ENCODE measurements at places on chromosomes 13 and 19.

- no peak for DNase-seq
Observed at GRCh38 chr19:55360902-55361301, 2.2 kb downstream of the GARIN5B start.

- DNase-seq, result no peak
Observed at GRCh38 chr13:45951166-45951565, 99.6 kb upstream of the SIAH3 start.

DNA sequence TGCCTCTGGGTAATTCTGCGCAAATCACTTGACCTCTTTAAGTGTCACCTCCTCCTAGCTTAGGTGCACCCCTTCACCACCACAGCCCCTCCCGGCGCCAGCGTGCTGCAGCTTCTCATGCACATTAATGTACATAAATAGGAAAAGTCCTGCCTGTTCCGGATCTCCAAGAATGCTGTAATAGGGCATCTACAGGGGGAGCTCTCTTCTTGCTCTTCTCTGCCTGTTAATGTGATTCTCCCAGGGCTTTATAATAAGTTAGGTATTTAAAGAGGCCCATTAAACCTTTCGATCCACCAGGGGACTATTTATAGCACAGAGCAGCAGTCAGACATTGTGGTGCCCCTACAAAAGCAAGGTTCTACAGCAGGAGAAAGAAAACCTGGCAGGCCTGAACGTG is 35.3 kb downstream of the SOX1 start:
- DNase-seq, result no peak

DNA sequence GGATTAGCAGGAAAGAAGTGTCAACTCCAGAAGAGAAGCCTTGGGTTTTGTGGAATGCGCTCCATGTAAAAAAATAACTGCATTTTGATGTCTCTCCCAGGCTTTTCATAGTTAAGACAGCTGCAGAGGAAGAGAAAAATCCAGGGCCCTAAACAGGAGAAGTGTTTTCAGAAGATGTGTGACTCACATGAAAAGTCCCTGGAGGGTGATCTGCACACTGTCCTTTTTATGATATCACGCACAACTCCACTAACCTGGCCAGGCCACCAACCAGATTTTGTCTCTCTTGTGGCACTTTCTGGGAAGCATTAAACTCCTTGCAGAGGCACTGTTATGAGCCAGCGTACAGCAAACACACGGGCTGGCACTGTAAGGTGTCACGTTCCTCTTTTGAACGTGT is 267.3 kb downstream of the FGF9 start:
- DNase-seq, result no peak

- DNase-seq, result no peak
Observed at GRCh38 chr19:35265900-35266519, 2.8 kb upstream of the USF2 start.

DNA sequence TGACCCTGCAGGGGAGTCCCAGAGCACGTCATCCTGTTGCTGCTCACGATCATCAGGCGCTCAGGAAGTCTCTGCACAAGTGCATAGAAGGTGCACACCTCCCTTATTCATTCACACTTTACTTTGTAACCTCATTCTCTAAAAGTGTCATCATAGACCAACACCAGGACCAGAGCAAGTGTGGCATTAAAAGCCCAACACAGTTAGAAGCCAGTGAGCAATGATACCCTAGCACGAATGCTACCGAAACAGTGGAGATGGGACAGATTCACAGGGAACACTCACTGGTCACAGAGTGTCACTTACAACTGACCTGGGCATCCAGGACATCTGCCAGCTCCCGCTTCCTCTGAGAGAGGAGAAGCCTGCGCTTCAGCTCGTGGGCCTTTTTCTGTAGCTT is 17.0 kb downstream of the HAUS8 start:
- DNase-seq, result no peak

- no peak for DNase-seq
Observed at GRCh38 chr19:13195678-13196077, 45.5 kb downstream of the IER2 start.

GRCh38 chr13:40095695-40096356 is 440.4 kb downstream of the COG6 start:
- no peak for DNase-seq

DNA sequence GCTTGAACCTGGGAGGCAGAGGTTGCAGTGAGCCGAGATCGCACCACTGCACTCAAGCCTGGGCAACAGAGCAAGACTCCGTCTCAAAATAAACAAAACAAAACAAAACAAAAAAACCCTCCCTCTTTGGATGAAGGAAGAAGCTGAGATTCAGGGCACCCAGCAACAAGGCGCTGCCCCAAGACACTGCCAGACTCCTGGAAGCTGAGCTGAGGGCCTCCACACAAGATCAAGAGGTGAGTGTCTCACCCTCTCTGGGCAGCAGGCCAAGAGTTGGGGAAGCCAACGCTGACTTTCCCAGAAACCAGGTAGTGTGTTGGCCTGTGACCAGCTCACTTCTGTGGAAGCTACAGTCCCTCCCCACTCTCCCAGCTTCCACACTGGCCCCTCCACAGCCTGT is 3.7 kb upstream of the TYROBP start:
- no peak for DNase-seq

DNA sequence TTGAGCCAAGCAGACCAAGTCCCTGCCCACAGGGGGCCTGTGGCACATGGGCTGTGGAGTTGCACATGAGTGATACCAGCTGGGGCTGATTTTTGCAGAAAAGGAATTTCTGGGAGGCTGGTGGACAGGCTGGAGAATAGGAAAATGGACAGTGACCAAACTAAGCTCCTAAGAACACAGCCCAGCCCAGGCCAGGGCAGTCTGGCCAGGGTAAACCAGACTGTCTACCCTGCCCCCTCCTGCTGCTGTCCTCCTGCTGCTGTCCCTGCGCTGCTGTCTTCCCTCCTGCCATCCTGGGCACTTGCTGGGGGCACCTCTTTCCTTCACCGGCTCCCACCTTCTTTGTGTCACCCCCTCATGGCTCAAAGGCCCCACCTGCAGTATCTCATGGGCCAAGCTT is 219.2 kb downstream of the ZIC5 start:
- DNase-seq, result no peak

DNA sequence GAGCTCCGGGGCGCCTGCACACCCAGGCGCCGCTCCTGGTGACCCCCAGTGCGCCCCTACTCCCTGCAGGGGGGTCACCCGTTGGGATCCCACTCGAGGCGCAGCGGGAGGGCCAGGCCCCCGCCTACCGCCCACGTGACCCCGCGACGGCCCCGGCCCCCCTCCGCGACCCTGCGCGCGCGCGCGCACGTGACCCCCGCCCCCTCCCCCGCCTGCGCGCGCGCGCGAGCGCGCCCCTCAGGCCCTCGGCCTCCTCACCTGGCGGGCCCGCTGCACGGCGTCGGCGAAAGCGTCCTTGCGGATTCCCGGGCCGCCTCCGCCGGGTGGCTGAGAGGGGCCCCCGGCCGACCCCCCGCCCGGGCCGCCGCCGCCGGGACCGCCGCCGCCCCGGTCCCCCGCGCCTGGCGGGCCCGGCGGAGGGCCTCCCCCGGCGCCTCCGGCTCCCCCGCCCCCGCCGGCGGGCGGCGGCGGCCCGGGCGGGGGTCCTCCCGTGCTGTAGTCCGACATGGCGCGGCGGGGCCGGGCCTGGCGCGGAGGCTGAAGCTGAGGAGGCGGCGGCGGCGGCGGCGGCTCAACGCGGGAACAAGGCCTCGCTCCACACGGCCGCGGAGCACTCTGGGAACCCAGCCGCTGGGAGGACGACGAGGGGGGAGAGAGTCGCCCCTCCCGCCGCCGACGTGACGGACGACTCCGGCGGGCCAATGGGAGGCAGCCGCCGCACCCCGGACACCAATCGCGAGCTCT is at the start of gene KHSRP:
Gene KHSRP, minus strand, starts transcription at position 617 of the 744 bp plus-strand sequence. Its CDS starts 110 bp downstream, at position 507.
- DNase-seq, result no peak

DNA sequence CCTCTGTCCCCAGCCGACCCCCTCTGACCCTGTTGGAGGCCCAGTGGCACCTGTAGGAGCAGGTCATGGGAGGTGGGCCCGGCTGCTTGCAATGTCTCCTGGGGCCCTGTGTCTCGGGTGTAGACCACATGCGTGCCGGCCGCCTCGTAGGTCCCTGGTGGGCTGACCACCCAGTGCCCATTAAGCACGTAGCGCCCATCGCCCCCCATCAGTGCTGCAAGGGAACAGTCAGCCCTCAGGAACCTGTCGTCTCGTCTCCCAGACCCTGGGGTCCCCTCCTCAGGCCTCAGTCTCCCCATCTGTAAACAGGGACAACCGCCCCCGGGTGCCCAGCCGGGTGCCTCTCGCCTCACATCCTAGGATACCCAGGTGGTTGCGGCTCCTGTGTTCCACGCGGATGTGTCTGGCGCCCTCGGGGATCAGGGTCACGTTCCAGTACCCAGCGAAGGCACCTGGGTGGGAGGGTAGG is 5.6 kb downstream of the ADAMTSL5 start:
- DNase-seq, result no peak

GRCh38 chr13:47459512-47459911 is 541.6 kb downstream of the SUCLA2 start:
- DNase-seq, result no peak

- DNase-seq, result no peak
Observed at GRCh38 chr13:94416454-94417080, 62.9 kb downstream of the DCT start.

GRCh38 chr13:112836940-112837339 is 132.1 kb upstream of the MCF2L start:
- DNase-seq, result no peak

- DNase-seq, result peak; percentile 52
Observed at GRCh38 chr19:8526345-8527091, 12.6 kb upstream of the ZNF414 start.

All from GM04503 (cell line).